Activated naive CD4-positive, alpha-beta T cell treated with anti-CD3 and anti-CD28 coated beads for 36 hours (primary cell): ENCODE measurements at places on chromosomes 16 and 17. TPM values are rescaled to one million over a fixed set of nuclear protein-coding genes. Genes with fewer than 3 reads are reported as not detected.

GRCh38 chr16:50528820-50529219, 19.4 kb upstream of the NKD1 start:
- no peaks in the 10 kb centered on the region for H3K4me1 ChIP-seq
- H3K27me3 ChIP-seq: no peaks in the 10 kb centered on the region
- H3K4me3 ChIP-seq: no peak overlapping the region
- peaks cover 1% of the 10 kb centered on the region for H3K36me3 ChIP-seq

DNA sequence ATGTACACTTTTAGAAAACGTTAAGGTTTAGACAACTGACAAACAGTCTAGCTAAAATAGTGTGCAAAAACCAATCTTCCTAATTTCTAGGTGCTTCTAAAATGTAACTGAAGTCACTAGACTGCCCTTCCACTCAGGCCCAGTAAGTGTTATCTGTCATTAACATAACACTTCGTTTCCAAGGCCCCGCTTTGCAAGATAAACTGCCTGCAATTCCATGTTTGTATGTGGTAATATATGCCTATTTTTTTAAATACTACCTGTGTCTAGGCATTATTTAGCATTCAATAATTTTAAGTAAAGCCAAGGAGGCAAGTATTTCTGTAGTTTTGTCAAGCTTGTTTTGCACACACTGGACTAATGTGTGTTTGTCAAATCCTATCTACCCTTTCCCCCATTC, 3.2 kb downstream of the USP32 start:
- peaks cover 51% of the 10 kb centered on the region for H3K4me1 ChIP-seq
- no peak overlapping the region for H3K27ac ChIP-seq
- no peak for DNase-seq
- no peak overlapping the region for H3K4me3 ChIP-seq

DNA sequence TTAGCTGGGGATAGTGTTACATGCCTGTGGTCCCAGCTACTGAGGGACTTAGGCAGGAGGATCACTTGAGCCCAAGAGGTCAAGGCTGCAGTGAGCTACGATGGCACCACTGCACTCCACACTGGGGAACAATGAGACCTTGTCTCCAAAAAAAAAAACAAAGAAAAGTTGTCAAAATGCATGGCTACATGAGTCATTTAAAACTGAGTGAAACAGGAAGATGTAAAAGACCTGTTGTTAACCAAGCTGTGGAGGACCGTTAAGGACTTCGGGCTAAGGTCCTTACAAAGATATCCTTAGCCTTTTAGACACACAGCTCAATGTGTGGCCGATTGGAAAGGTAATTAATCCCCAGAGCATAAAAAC, 25.1 kb downstream of the ZP2 start:
- no peak overlapping the region for H3K27ac ChIP-seq
- no peak for DNase-seq
- H3K4me3 ChIP-seq: no peak overlapping the region
- H3K27me3 ChIP-seq: no peaks in the 10 kb centered on the region

GRCh38 chr16:22728167-22728836, 85.7 kb upstream of the HS3ST2 start:
- DNase-seq: no peak
- H3K27ac ChIP-seq: no peak overlapping the region
- H3K4me1 ChIP-seq: no peaks in the 10 kb centered on the region
- no peaks in the 10 kb centered on the region for H3K36me3 ChIP-seq

GRCh38 chr17:42780851-42781638, 635 bp downstream of the WNK4 start:
- H3K4me1 ChIP-seq: peaks cover 29% of the 10 kb centered on the region
- peaks cover 19% of the 10 kb centered on the region for H3K36me3 ChIP-seq
- DNase-seq: no peak
- no peak overlapping the region for H3K4me3 ChIP-seq

DNA sequence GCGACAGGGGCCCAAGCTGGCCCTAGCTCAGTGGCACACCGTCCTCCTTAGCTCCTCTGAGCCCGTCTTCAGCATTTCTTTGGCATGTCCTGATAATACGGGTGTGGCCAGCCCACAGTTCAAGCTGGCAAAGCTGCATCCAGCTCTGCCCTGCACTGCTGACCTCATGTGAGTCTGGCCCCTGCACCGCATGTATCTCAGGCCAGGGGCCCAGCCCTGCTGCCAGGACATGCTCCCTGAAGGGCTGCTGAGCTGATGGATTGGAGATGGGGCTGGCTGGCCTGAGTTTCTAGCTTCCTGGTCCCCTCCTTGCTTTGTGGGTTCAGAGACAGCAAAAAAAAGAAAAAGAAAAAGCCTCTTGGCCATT, 2.4 kb downstream of the DOC2B start:
- H3K36me3 ChIP-seq: no peaks in the 10 kb centered on the region
- no peak for DNase-seq
- no peak overlapping the region for H3K4me3 ChIP-seq
- no peak overlapping the region for H3K27ac ChIP-seq
- peaks cover 29% of the 10 kb centered on the region for H3K27me3 ChIP-seq
- H3K4me1 ChIP-seq: peaks cover 2% of the 10 kb centered on the region

DNA sequence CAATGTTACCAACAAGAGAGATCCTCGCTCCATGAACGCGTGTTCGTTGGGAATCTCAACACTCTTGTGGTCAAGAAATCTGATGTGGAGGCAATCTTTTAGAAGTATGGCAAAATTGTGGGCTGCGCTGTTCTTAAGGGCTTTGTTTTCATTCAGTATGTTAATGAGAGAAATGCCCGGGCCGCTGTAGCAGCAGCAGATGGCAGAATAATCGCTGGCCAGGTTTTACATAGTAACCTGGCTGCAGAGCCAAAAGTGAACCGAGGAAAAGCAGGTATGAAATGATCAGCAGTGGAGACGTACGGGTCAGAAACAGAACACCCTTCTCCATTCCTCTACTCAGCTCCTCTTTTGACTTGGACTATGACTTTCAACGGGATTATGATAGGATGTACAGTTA, 13.3 kb downstream of the SOCS1 start:
- H3K4me1 ChIP-seq: peaks cover 42% of the 10 kb centered on the region
- no peaks in the 10 kb centered on the region for H3K27me3 ChIP-seq
- no peak overlapping the region for H3K4me3 ChIP-seq
- no peak overlapping the region for H3K27ac ChIP-seq
- DNase-seq: no peak
- H3K36me3 ChIP-seq: no peaks in the 10 kb centered on the region

GRCh38 chr16:71600822-71601221, 23.9 kb upstream of the TAT start:
- H3K27ac ChIP-seq: no peak overlapping the region
- no peak overlapping the region for H3K4me3 ChIP-seq
- no peaks in the 10 kb centered on the region for H3K4me1 ChIP-seq
- no peak for DNase-seq
- H3K27me3 ChIP-seq: peaks cover 7% of the 10 kb centered on the region
- H3K36me3 ChIP-seq: no peaks in the 10 kb centered on the region

DNA sequence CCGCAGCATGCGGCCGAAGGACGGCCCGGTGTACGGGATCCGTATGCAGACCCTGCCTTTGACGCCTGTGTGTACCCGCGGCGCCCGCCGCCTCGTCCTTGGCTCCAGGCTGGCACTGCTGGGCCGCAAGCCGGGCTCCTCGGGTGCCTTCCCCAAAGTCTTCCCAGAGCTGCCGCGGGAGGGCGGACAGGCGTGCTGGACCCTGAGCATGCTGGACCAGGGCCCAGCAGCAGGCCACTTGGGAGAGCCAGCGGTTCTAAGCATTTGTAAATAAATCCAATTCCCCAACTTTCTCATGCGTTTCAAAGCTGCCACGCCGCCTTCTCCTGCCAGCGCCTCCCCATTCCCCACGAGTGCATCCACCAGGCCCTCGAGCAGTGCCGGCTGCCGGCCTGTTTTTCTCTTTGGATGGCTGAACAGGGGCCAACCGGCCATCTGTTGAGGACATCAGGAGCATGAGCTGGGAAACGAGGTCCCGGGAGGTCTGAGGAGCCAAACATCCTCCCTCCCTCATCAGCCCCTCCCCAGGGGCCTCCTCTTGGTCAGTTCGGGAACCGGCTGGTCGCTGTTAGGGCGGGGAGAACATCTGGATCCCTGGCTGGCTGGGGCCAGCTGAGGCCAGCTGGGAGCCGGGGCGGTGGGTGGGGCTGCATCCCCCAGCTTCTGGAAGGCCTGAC, 20.5 kb upstream of the PABPN1L start:
- peaks cover 2% of the 10 kb centered on the region for H3K4me1 ChIP-seq
- H3K36me3 ChIP-seq: no peaks in the 10 kb centered on the region
- no peak overlapping the region for H3K4me3 ChIP-seq
- H3K27me3 ChIP-seq: no peaks in the 10 kb centered on the region
- no peak overlapping the region for H3K27ac ChIP-seq
- DNase-seq: no peak

DNA sequence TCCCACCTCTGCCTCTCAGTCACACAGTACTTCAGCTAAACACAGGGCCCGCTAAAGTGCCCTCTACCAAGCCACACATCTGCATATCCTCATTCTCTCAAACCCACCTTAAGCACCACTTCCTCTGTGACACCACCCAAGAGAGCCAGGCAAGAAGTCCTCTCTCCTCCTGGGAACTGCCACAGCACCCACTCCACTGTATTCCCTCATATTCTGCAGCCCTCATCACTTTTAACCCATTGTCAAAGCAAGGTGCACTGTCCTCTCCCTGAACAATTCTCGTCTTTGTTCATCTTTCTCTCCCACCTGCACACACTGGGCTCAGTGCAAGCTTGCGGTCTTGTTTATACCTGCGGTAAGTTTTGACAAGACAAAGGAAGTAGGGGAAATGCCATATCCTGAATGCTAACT, 13.6 kb downstream of the CHD9 start:
- H3K27ac ChIP-seq: no peak overlapping the region
- no peaks in the 10 kb centered on the region for H3K27me3 ChIP-seq
- no peak overlapping the region for H3K4me3 ChIP-seq
- no peak for DNase-seq

- peaks cover 2% of the 10 kb centered on the region for H3K27me3 ChIP-seq
- H3K4me3 ChIP-seq: no peak overlapping the region
- H3K4me1 ChIP-seq: no peaks in the 10 kb centered on the region
These were observed 20.1 kb downstream of the CIITA start for GRCh38 chr16:10897134-10897533.

The KCNJ18 gene
- not detected for total RNA-seq

The KRT36 gene
- total RNA-seq: not detected

The UMOD gene
- not detected for total RNA-seq

The HEATR9 gene
- total RNA-seq: not detected

The UNK gene
- total RNA-seq: 19.1 TPM

The GRB7 gene
- total RNA-seq: 2.1 TPM
